Ammon's horn (tissue), 1 donor: ENCODE measurements at places on chromosomes 13 and 19.

DNA sequence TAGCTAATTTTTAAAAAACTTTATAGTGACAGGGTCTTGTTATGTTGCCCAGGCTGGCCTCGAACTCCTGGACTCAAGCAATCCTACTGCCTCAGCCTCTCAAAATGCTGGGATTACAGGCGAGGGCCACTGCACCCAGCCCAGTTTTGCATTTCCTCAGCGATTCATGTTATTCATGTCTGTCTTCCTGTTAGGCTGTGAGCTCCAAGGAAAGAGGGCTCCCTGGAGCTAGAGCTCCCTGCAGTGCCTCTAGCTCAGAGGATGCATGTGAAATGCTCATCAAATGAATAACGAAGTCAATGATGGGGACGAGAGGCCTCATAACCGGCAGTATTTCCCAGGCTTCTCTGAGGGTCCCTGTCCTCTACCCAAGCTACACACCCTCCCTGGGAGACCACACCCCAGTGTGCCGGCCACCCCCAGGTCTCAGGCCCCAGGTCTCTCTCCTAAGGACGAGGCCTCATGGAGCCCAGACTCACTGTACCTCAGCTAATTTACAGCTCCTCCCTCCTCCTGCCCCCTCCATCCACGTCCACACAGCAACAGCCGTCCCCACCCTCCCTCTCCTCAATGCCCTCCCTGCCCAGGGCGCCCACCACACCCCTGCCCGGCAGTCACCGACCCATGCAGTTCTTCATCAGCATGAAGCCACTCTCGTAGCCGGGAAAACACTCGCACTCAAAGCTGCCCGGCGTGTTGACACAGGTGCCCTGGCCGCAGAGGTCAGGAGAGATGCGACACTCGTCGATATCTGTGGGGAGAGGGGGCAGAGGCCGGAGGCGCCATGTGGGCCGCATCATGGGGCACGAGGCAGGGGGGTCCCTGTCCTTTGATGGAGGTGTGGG is 28.5 kb downstream of the FBN3 start:
- DNase-seq, result no peak

GRCh38 chr19:44718441-44719261 is 19.7 kb downstream of the CEACAM16 start:
- DNase-seq, result peak; percentile 48

DNA sequence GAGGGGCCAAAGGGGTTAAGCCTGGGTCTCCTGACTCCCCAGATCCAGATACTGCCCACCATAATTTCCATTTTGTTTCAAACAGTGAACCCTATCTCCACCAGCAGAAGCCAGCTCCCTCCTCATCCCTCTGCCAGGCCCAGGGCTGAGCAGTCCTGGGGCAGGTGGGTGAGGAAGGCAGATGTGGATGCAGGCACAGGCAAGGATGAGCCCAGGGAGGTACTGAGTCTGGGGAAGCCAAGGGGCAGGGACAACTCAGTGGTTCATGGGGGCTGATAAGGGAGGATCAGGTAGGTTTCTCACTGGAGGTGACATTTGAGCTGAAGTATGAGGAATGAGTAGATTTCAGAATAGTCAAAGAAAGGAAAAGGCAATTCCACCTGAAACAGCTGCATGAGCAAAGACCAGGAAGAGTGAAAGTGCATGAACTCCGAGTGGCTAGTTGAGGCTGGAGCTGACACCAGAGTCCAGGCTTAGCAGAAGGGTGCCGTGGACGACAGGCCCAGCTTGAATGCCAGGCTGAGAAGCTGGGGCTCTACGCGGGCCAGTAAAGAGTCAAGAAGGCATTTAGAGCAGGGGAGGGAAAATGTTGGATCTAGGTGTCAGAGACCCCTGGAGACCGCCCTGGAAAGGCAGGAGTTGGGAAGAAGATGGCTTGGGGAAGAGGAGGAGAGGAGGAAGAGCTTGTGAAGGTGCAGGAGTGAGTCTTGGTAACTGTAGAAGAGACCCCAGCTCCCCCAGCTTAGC is 10.3 kb downstream of the CIC start:
- no peak for DNase-seq

GRCh38 chr13:35483761-35484160 is 7.3 kb upstream of the MAB21L1 start:
- DNase-seq, result no peak

DNA sequence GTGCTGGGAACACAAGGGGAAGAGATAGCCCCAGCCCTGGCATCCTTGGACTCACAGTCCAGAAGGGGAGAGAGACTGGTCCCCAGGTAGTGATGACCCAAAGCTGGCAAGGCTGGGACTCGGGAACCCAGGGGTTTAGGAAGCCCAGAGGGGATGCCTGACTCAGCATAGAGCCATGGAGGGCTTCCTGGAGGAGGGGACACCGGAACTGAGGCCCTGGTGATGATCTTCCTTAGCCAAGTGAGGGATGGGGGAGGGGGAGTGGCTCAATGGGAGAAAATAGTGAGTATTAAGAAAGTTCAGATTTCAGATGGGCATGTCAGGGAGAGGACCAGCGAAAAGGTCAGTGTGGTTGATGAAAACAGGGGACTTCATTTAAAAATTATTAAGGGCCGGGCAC is 26.8 kb downstream of the EXOC3L2 start:
- DNase-seq, result no peak

DNA sequence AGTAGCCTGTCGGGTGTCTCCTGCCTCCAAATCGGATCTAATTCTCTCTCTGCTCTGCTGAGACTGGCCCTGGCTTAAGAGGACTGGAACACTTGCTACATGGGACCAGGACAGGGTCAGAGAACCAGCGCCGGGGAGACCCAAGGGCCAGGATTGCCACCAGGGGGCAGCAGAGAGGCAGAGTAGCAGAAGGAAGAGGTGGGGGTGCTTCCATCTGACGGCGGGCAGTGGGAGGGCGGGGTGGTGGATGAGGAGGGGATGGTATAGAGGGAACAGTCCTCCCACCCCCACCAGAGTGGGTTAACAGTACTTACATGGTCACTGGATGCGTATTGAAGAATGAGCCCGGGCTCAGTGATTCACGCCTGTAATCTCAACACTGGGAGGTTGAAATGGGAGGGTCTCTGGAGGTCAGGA is 11.9 kb downstream of the SELENOW start:
- DNase-seq, result peak; percentile 79

DNA sequence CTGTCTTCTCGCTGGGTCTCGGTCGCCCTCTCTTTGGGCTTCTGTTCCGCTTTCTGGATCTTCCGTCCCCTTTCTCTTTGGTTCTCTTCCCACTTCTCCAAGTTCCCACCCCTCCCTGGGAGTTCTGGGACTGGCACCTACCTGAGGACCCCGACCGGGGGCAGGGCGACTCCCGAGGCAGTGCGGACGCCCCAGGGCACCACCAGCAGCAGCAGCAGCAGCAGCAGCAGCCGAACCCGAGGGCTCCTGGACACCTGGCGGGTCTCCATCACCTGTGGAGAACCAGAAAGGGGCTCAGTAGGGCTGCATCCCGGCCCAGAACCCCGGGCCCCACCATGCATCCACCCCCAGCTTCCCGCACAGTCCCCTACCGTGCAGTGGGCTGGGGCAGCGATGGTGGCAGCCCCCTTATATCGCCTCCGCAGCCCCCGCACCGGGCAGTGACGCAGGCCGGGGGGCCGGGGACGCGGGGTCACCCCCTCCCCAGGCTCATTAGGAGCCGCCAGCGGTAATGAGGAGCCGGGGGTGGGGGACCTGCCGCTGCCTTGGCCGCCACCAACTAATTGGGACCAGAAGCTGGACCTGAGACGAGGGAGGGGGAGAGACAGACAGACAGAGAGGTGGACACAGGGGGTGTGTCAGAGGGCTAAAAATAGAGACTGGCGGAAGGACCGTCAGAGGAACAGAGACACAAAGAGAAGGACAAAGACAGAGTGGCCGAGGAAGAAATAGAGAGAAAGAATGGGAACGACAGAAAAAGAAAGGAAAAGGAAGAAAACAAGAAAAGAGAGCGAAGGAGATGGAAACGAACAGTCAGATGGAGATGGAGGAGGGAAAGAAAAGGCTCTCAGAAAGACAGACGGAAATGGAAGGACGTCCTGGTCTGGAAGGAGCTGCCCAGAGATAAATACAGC is at the start of gene PTH2:
TSS of gene PTH2 (minus strand) at position 371 of the 914 bp plus-strand sequence. CDS start at position 269, 102 bp downstream.
- DNase-seq, result no peak

DNA sequence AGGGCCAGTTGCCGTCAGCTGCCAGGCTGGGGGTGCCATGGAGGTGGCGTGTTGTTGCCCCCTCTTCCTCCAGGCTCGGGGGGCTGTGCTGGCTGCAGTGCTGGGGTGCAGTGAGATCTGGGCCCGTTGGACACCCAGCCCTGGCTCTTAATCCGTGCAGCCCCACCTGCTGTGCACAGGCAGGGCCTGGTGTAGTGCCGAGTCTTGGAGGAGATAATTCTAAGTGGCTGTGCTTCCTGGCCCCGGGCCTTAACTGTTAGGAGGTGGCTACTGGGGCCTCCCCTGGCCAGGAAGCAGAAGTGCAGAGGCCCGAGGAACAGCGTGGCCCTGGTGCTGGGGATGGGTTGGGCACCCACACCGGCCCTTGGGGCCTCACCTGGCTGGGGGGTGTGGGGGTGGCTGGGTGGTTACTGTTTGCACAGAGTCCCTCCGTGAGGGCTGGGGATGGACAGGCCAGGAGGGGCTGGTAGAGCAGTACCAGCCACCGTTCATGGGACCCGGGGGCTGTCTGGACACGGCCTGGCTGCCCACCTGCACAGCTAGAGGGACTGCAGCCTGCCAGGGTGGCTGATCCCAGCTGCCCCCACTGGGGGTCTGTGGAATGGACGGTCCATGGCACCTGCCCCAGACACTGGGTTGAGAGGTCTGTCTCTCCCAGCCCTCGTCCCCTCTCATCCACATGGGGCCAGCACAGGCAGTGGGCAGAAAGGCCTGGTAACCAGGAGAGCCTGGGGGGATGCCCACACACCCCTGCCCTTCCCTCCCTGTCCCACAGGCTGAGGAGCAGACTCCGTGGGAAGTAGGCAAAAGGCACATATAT is 3.3 kb downstream of the GPX4 start:
- DNase-seq, result no peak

DNA sequence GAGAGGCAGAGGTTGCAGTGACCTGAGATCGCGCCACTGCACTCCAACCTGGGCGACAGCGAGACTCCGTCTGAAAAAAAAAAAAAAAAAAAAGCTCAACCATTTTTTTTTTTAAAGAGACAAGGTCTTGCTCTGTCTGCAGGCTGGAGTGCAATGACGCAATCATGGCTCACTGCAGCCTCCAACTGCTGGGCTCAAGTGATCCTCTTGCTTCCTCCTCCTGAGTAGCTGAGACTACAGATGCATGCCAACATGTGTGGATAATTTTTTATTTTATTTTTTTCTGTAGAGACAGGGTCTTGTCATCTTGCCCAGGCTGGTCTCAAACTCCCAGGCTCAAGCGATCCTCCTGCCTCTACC is 10.3 kb downstream of the EHD2 start:
- no peak for DNase-seq

DNA sequence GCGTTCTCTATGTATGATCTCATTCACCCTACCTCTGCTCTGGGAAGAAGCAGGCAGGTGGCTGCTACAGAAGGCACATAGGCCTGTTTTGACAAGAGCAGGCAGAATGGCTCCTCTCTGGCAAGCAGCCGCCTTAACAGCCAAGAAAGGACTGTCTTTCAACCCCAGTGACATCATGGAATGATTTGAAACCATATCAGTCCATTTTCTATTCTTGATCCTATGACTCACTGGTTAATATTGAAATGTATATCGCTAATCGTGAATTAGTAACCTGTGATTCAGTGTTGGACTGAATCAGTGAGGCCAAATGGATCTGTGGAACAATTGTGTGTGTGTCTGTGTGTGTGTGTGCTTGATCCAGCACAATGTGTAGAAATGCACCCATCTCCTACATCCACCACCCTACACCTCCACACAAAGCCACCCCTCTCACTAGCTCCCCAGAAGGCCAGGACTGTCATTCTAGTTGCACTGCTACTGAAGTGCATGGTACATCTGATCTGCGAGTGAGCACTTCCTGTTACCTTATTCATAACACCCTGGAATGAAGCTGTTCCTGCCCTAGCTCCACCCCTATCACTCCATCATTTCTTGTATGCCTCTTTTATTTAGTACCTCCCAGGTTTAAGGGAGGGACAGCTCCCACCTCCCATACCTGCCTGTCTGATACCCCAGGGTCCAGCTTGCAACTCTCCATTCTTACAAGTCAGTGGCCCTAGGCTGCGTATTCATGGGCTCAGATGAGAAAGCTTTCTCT is 460.0 kb downstream of the FOXO1 start:
- no peak for DNase-seq

DNA sequence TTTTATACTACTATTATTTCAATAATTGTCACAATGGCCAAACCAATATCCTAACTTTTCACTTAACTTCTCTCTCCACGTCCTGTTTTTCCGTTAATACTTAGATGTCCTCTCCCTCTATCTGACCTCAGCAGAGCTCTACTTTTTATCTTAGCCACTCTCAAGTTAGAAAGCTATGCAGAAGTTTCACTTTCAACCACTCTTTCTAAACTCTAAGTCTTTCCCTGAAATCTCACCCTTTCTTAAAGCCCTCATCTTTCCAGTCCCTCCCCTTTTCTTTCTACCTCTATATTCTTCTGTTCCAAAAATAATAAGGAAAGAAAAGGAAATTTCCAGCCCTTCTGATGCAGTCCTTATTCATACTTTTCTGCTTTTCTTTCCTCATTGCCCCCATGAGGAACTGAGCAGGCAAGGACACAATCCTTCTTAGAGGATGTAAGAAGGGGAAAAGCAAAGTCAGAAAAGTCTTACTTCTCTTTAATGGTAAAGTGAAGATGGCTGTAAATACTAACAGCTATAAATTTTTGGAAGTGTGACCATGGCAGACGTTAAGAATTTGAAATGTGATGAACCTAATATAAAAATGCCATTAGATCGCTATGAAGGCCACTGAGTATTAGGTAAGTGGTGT is 23.0 kb downstream of the FAM216B start:
- DNase-seq, result no peak

DNA sequence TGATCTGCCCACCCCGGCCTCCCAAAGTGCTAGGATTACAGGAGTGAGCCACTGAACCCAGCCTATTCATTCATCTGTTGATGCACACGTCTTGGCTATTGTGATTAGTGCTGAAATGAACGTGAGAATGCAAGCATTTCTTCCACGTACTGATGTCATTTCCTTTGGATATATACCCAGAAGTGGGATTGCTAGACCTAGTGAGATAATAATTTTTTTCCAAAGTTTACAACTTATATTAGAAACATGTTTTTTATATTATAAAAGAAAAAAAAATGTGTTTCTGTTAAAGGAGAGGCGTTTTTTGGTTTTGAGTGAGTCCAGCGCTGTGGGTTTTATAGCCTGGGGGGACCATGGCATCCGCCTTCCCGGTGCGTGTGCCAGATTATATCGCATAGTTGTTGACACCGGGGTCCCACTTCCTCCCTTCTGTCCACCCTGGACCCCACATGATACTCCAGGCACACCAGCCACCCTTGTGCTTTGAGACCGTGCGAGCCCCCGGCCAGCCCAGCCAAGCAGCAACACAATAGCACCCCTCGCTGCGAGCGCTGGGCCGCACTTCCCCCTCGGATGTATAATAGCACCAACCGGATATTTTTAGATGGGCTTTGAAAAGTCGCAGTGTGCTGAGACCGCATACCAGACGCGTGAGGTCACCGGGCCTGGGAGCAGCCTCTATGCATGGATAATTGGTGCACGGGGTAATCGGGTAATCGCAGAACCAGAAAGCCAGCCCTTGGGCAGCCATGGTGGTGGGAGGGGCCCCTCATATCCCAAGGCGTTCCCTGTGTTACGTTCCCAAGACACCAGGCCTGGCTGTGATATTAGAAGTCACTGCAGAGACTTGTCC is 59.6 kb downstream of the MYO9B start:
- DNase-seq, result peak; percentile 80

- no peak for DNase-seq
Measured at GRCh38 chr19:7074705-7075282, 5.3 kb downstream of the ZNF557 start.
